Fibroblast of villous mesenchyme (primary cell): ENCODE measurements at places on chromosomes 7 and 10. TPM values are rescaled to one million over a fixed set of nuclear protein-coding genes. Genes with fewer than 3 reads are reported as not detected.

The RBM20 gene
- total RNA-seq, result under 0.01 and 0.32 TPM in 2 replicates

The GJD4 gene
- not detected in 2 replicates for total RNA-seq

The C10orf105 gene
- under 0.01 TPM in 1 of 2 replicates, not detected in the other for total RNA-seq

The TRIM73 gene
- total RNA-seq, result 0.64 and 0.86 TPM in 2 replicates

The LIPJ gene
- under 0.01 TPM in 1 of 2 replicates, not detected in the other for total RNA-seq

The APBB1IP gene
- 3.2 and 4.3 TPM in 2 replicates for total RNA-seq

The MINDY3 gene
- 29.6 and 39.7 TPM in 2 replicates for total RNA-seq

The GPC2 gene
- total RNA-seq, result 0.43 and 2.9 TPM in 2 replicates

The RET gene
- 0.43 and 1.3 TPM in 2 replicates for total RNA-seq

The FKBP6 gene
- not detected in 2 replicates for total RNA-seq

The SFRP4 gene
- 0.32 and 0.43 TPM in 2 replicates for total RNA-seq

The VGF gene
- under 0.01 TPM in 1 of 2 replicates, not detected in the other for total RNA-seq

The ADRB1 gene
- not detected in 2 replicates for total RNA-seq

The CCDC172 gene
- total RNA-seq, result not detected in 2 replicates

The CPA4 gene
- 22.5 and 90.2 TPM in 2 replicates for total RNA-seq

- DNase-seq, result no peak
These were observed 9.6 kb downstream of the FAM53B start for GRCh38 chr10:124734311-124735166.

GRCh38 chr10:132158122-132158741 is 28.5 kb upstream of the DPYSL4 start:
- no peak for DNase-seq

- DNase-seq, result peak; percentile 73
These were observed 19.5 kb upstream of the ITGB8 start for GRCh38 chr7:20310963-20311742.

DNA sequence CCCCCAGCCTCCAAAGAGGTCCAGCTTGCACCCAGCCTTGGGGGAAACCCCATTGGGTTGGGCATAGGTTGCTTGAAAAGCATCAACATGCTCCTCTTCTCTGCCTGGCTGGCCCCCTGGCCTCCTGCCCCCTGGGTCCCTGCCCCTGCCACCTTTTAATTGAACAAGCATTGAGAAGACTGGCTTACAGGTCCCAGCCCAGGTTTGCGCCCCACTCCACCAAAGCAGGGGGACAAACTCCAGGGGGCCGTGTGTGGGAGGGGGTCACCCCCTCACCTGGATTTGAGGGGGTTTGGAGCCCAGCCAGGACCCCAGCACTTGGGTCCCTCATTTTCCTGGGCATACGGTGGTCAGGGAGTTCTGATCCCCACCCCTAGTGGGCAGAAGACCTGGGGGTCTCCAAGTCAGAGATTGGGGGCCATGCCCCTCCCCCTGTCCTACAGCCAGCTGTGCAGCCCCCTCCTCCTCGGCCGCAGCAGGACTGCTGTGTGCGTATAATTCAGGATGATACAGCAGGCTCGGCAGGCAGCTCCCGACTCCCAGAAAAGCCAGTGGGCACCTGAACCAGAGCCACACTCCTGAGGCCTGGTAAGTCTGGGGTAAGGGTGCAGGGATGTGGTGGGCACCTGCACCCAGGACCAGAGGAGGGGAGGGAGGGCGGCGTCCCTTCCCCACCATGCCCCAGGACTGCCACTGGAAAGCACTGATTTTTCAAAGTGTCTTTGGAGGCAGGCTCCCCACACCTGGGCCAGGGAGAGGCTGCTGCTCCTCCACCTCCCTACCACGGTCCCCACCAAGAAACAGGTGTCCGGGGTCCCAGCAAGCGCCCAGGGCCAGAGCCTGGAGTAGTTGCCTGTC is 1.7 kb downstream of the ELFN1 start:
- no peak for DNase-seq

- DNase-seq, result peak; percentile 59
These were observed 38.6 kb downstream of the CLRN3 start for GRCh38 chr10:127853868-127854768.

- no peak for DNase-seq
These were observed 9.7 kb upstream of the RASSF4 start for GRCh38 chr10:44949915-44950314.

GRCh38 chr7:106542550-106543220 is 118.3 kb downstream of the CCDC71L start:
- peak; percentile 92 for DNase-seq

DNA sequence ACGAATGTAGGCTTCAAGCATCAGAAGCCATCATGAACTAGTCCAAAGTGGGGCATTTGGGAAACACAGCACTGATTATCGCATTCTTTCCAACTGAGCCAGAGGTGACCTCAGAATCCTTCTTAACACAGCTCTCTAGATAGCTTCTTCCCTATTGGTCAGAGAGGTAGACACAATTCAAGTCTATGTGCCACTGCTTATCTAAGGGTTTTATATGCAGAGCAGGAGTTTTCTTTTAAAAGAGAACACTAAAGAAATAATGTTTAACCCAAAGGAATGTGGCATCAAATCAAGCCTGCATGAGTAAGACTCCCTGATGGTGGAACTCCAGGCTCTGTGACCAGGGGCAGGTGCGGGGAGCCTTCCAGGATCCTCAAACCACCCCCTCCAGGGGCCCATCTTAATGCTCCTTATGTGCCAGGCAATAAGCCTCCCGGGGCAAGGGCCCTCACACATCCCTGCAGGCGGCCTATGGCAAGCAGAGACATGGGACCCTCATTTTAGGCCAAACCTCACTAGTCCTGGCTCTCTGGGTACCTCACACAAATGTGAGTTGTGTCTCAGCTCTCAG is 13.8 kb downstream of the HSPA12A start:
- no peak for DNase-seq

DNA sequence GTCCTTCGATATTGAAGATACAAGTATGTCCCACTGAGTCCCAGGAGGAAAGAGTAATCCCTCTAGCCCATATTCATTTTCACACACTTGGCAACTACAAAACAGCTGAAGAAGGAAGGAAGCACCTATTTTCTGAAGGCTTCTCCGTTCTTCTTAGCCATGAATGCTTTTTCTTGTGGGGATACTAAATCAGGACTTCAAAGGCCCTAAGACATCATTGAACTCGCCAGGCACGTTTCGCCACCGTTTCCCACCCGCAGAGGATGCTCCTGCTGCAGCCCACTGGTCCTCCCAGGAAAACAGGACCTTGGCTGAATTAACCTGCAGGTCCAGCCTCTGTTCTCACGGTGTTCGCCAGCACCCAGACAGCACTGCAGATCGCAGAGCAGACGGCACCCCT is 561.5 kb downstream of the DNAJB6 start:
- DNase-seq, result no peak

DNA sequence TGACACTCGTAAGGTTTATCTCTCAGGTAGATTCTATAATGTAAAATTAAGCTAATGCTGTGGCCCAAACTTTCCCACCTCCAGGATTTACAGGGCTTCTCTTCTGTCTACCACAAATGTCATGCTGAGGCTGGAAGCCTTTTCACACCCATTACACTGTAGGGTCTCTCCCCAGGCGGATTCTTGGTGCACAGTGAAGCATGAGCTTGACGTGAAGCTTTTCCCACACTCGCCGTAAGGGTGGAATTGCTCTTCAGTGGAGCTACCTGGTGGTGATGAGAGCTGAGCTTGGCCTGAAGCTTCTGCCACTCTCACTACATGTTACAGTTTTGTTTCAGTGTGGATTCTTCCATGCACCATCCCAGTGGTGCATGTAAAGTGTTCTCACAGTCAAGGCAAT is 11.4 kb downstream of the FAM200A start:
- DNase-seq, result no peak

- no peak for DNase-seq
These were observed 15.8 kb downstream of the GLCCI1 start for GRCh38 chr7:7984424-7984823.

- DNase-seq, result peak; percentile 37
These were observed 2.5 kb downstream of the CCDC6 start for GRCh38 chr10:59903871-59904270.

- peak; percentile 73 for DNase-seq
These were observed 115.1 kb downstream of the CCNY start for GRCh38 chr10:35451151-35452016.
